ENCODE measurements at places on chromosomes 11 and 22.
A peak's percentile ranks its signal among the peaks of the same experiment; 100 is the strongest.

- no peak for DNase-seq
These were observed 432.8 kb upstream of the B3GAT1 start for GRCh38 chr11:134844838-134845237.

- no peak for DNase-seq
These were observed 18.2 kb upstream of the GRAMD4 start for GRCh38 chr22:46602025-46602424.

GRCh38 chr11:70816156-70816678 lies 417.9 kb downstream of the CTTN start:
- no peak for DNase-seq

- DNase-seq = peak; percentile 20
These were observed 5.6 kb upstream of the CARNS1 start for GRCh38 chr11:67409781-67410368.

- DNase-seq = no peak
These were observed 32.7 kb downstream of the ZNF143 start for GRCh38 chr11:9493492-9493891.

- DNase-seq = no peak
These were observed 729 bp downstream of the IL17RA start for GRCh38 chr22:17085277-17086181.

DNA sequence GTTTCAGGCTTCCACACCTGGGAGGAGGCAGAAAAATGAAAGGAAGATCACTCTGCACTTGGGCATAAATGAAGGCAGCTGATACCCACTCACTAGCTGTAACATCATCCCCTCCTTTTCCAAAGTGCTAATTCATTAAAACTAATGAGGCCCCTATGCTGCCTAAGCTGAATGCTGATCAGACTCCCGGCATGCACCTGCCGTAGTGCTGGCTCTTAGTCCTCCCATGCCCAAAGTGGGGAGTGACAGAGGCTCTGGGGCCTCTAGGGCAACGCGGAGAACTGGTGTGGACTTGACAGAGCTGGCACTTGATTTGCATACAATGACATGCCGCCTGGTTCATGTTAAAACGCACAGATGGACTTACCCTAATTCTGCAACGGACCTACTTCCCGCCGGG lies 96.5 kb upstream of the NCAM1 start:
- no peak for DNase-seq

DNA sequence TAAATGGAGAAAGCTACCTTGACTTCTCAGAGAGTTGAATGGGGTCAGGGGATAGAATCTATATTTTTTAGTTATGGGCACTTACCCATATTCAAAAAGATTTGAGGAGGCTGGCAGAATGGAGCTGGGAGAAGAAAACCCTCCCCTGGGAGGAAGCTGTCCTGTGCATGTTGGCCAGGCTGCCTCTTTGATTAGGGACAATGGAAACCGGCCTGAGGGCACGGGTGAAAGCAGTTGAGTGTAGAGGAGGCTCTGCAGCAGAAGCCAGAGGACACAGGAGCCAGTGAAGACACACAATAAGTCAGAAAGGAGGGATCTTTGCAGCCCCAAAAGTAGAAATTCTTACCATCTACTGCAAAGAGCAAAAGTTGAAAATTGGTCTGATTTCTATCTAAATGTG lies 66.6 kb upstream of the B3GAT1 start:
- DNase-seq = no peak

All from SHP77 treated with DMSO at 0.1 percent for 48 hours (cell line).